ENCODE measurements at places on chromosomes 6 and 20.

DNA sequence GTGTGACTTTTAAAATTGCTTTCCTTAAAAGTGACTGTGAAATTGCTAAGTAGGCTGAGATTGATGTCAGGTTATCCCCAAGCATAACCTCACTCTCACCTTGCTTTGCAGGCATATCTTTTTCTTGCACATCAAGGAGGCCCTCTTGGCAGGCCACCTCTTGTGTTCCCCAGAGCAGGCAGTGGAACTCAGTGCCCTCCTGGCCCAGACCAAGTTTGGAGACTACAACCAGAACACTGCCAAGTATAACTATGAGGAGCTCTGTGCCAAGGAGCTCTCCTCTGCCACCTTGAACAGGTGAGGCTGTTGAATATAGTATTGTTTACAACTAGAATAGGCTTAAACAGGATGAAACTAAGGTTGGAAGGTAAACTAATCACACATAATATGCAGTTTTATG lies 12.6 kb downstream of the MYLIP start:
- DNase-seq, result no peak

- no peak for DNase-seq
These were observed 975 bp upstream of the PPT2 start for GRCh38 chr6:32152769-32153563.

GRCh38 chr20:46557231-46557956 lies 6.9 kb upstream of the OCSTAMP start:
- no peak for DNase-seq

DNA sequence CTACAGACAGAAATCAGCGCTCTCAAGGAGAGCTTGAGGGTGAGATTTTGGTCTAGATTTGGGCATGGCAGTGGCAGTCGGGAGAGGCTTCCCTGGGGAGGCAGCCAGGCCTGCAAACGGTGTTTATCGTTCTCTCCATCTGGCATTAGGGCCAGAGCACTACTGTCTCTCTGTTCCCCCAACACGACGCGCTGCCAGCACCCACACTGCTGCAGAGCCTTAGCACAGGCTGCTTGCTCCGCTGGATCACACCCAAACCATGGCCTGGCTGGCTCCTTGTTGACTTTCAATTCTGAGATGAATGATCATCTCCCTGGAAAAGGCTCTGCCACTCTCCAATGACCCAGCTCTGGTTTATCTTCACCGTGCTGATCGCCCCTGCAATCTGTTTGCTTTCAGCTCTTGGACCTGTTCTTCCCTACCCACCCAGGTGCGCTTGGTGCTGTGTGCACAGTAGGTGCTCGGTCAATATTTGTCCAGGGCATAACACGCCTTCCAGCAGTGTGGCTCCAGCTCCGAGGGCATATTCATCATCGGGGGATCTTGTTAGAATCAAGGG lies 106.1 kb downstream of the TFAP2C start:
- DNase-seq, result no peak

GRCh38 chr6:2147766-2148448 lies 97.5 kb downstream of the GMDS start:
- no peak for DNase-seq

- no peak for DNase-seq
These were observed 157.0 kb downstream of the GJA1 start for GRCh38 chr6:121592261-121592935.

- DNase-seq, result no peak
These were observed 113.7 kb upstream of the DTNBP1 start for GRCh38 chr6:15776458-15776980.

DNA sequence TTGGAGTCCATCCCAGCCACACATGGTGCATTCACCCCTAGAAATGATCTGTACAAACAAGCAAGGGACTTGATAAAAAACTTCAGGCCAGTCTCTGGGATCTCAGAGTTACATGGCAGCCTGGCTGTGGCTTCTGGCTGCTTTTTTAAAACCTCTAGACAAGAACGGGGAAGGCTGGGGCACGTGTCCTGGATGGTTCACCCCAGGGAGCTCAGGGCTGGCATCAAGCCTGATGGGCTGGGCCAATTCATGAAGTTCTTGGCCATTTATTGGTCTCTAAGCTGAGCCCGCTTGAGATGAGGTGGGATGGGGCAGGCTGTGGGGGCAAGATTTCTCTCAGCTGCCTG lies 10.4 kb upstream of the ZFAND3 start:
- no peak for DNase-seq

DNA sequence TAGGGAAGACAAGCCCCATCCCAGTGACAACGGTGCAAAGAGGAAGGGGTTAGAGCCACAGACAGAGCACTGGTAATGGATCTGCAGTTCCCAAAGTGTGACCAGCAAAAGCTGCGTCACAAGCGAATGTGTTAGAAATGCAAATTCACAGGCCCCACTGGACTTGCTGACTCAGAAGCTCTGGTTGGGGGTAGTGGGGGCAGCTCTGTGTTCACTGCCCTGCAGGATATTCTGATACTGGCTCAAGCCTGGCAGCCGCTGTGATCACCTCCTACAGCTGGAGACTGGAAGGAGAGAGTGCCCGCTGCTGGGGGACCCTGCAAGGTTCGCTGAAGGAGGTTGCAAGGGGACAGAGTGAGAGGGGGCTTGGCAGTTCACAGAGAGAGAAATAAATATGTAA lies 179.7 kb upstream of the CDH4 start:
- no peak for DNase-seq

GRCh38 chr6:109498936-109499335 lies 15.9 kb upstream of the ZBTB24 start:
- DNase-seq, result no peak

GRCh38 chr20:11271319-11271718 lies 597.5 kb upstream of the JAG1 start:
- DNase-seq, result no peak

DNA sequence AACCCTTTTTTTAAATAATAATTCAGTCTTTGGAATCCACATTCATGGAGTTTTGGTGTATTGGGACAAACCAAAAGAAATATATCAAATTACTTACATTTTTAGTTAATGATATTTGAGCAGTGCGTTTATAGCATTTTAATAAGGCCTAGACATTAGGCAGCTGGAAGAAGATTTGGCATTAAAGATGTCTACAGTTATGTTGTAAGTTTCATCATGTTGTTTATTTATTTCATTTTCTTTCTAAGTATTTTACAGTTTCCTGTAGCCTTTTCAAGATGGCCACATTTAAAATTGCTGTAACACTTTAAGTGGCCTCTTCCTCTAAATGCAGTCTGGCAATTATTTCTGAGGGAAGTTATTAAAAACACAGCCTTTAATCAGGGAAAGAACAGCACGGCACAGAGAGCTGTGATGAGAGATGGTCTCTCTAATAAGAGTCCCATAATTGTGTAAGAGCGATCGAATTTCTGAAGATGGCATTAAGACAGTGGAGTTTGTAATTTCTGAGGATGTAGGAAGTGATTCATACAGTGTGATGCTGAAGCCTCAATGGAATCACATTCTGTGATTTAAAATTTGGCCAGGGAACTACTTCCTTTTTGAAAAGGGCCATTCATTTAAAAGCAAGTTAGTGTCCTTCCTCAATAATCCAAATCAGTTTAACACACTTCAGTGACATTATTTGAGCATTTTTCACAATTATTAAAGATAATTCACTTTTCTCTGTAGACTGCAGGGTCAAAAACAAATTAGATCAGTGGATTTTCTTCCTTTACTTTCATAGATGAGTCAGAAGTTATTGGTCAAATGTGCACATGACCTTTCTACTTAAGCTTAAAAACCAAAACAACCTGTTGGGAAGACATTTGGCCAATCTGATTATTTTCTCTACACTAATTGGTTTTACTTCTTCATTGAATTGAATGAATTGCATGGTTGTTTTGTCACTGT lies 52.4 kb upstream of the EDN3 start:
- no peak for DNase-seq

DNA sequence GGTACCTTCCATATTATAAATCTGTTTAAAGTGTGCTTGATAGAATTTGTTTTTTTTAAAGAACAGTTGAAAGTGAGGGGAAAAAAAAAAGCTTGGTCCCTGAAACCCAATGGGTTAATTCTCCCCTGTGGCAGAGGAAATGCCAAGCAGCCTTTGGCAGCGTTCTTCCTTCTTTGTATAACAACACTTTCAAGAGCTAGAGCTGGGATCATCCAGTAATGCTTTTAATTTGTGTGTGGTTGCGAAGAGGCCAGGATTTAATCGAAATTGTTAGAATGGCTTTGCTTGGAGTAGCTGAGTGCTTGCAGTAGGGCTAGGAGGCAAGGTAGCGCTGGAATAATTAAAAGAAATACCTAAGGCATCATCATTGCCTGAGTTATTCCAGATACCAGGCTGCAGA lies 692.0 kb downstream of the DHX35 start:
- no peak for DNase-seq

- no peak for DNase-seq
These were observed 128.1 kb downstream of the CEBPB start for GRCh38 chr20:50318710-50319109.

GRCh38 chr20:4689220-4689619 lies 32.5 kb upstream of the PRND start:
- DNase-seq, result no peak

DNA sequence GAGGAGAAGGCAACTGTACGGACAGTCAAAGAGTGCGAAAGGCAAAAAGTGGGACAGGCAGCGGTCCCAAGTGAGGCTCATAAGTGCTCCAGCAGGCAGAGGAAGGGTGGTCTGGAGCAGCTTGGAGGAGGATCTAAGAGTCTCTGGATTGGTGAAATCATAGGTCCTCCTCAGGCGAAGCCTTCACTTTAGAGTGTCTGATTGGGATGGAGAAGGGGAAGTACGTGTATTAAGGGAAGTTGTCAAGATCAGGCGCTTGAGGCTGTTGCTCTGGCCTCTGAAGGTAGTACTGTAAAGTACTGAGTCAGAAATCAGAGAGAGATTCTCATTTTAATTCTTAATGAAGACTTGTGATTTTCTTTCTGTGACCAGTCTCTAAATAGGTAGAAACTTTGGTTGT lies 185.6 kb downstream of the KIF16B start:
- DNase-seq, result no peak

GRCh38 chr6:169285165-169285564 lies 31.5 kb upstream of the THBS2 start:
- DNase-seq, result no peak

GRCh38 chr6:88135578-88136114 lies 30.5 kb downstream of the CNR1 start:
- no peak for DNase-seq

- DNase-seq, result no peak
These were observed 469 bp downstream of the STX16 start for GRCh38 chr20:58651559-58651945.

DNA sequence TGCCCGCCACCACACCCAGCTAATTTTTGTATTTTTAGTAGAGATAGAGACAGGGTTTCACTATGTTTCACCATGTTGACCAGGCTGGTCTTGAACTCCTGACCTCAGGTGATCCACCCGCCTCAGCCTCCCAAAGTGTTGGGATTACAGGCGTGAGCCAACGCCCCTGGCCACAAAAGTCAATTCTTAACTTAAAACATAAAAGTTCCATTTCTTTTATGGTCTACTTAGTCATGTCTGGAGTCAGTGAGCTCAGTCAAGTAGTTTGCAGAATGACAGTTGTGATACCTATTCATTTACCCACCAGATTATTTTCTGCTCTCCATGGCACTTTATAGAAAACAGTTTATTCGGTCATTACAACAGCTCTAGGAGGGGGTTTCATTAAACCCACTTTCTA lies 103.1 kb upstream of the ESR1 start:
- no peak for DNase-seq

- DNase-seq, result no peak
These were observed 52.9 kb upstream of the AKAP12 start for GRCh38 chr6:151186804-151187330.

Data from cortex of kidney (tissue), 1 donor.